PC-3 (cell line): ENCODE measurements at places on chromosomes 13 and 19. TPM values are rescaled to one million over a fixed set of nuclear protein-coding genes. Genes with fewer than 3 reads are reported as not detected.
A peak's percentile ranks its signal among the peaks of the same experiment; 100 is the strongest.

- H3K27me3 ChIP-seq, result no peaks in the 10 kb centered on the region
- no peak overlapping the region for H3K4me3 ChIP-seq
- no peak for DNase-seq
- H3K36me3 ChIP-seq, result no peaks in the 10 kb centered on the region
Measured at GRCh38 chr19:2963122-2963521, 14.2 kb upstream of the TLE6 start.

Gene C1QTNF9B
- 0.23 TPM in 1 of 2 replicates, not detected in the other for total RNA-seq

Gene ZNF20
- total RNA-seq, result 3.9 and 5.6 TPM in 2 replicates

GRCh38 chr19:31674503-31675192, 325.4 kb upstream of the TSHZ3 start:
- no peaks in the 10 kb centered on the region for H3K27me3 ChIP-seq
- no peaks in the 10 kb centered on the region for H3K4me1 ChIP-seq
- no peak overlapping the region for H3K27ac ChIP-seq
- no peak for DNase-seq
- H3K4me3 ChIP-seq, result no peak overlapping the region

- H3K27me3 ChIP-seq, result no peaks in the 10 kb centered on the region
- H3K27ac ChIP-seq, result peak overlapping the region; percentile 93
- peaks cover 22% of the 10 kb centered on the region for H3K4me1 ChIP-seq
- DNase-seq, result no peak
- no peaks in the 10 kb centered on the region for H3K36me3 ChIP-seq
Measured at GRCh38 chr19:42271045-42271419, 2.0 kb downstream of the CIC start.

- H3K36me3 ChIP-seq, result no peaks in the 10 kb centered on the region
- no peak for DNase-seq
- H3K4me1 ChIP-seq, result no peaks in the 10 kb centered on the region
- no peak overlapping the region for H3K4me3 ChIP-seq
- H3K27ac ChIP-seq, result no peak overlapping the region
Measured at GRCh38 chr19:372306-372890, 27.8 kb upstream of the MIER2 start.

DNA sequence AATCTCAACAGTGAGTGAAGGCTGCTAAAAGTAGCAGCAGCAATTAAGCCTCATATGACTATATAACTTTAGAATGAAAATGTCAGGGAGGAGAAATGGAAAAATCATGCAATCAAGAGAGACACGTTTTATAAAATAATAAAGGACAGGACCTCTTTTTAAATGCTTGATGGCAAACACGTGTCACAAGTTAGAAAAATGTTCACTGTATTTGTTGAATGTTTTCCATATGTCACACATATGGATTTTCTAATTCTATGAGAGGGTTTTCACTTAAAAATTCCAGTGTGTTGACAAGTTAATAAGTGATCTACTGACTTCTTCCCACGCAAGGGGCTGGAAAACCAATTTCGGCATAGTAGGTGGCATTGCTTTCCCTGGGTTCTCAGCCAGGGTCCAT, 27.7 kb upstream of the KCTD12 start:
- H3K27me3 ChIP-seq, result no peaks in the 10 kb centered on the region
- H3K4me3 ChIP-seq, result no peak overlapping the region
- H3K27ac ChIP-seq, result no peak overlapping the region

GRCh38 chr13:75803164-75803611, 167.1 kb downstream of the LMO7 start:
- H3K36me3 ChIP-seq, result peaks cover 27% of the 10 kb centered on the region
- H3K4me3 ChIP-seq, result no peak overlapping the region
- no peaks in the 10 kb centered on the region for H3K27me3 ChIP-seq

GRCh38 chr13:96858133-96858826, 136.0 kb downstream of the OXGR1 start:
- H3K27me3 ChIP-seq, result peaks cover 19% of the 10 kb centered on the region
- no peaks in the 10 kb centered on the region for H3K4me1 ChIP-seq
- H3K27ac ChIP-seq, result no peak overlapping the region
- H3K4me3 ChIP-seq, result no peak overlapping the region
- H3K36me3 ChIP-seq, result no peaks in the 10 kb centered on the region
- no peak for DNase-seq

DNA sequence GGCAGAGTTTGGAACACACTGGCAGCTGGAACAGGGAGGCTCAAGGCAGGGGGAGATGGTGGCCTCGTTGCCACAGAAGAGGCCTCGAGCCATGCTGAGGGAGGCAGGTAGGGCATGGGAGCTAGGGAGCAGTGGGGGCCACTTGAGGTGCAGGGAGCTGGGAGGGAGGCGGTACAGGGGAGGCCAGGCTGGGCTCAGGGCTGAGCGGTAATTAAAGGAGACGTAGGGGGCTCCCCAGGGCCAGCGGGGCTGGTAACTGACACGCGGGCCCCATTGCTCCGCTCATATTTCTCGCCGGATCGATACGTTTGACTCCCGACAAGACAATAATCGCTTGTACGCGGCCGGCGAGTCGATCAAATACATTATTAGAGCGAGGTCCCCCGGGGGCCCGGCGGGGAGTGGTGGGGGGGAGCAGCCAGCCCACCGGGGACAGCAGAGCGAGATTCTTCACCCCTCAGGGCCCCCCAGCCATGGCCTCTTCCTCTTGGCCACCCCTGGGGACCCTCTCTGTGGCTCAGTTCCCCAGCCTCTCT, 2.4 kb upstream of the POU2F2 start:
- H3K4me3 ChIP-seq, result no peak overlapping the region
- H3K4me1 ChIP-seq, result peaks cover 6% of the 10 kb centered on the region; the same call in 1 of the 2 replicates
- no peak for DNase-seq
- no peaks in the 10 kb centered on the region for H3K36me3 ChIP-seq
